ENCODE measurements at places on chromosomes 4 and X.

DNA sequence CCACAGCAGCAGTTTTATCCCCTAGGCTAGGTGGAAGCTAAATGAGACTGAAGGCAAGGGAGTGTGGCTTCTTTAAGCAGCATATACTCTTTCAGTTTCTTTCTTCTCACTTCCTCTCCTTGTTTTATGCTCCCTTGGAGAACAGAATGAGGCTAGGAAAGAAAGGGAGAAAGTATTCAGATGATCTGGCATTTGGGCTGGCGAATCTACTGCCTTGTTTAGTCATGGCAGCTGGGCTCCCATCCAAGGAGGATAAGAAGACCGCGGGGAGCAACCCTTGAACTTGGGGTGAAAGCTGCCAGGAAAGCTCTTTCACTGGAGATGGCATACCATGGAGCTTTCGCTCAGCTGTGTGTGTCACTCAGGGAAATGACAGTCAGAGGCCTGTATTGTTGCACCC lies 72.1 kb downstream of the ARHGEF38 start:
- no peak for DNase-seq

DNA sequence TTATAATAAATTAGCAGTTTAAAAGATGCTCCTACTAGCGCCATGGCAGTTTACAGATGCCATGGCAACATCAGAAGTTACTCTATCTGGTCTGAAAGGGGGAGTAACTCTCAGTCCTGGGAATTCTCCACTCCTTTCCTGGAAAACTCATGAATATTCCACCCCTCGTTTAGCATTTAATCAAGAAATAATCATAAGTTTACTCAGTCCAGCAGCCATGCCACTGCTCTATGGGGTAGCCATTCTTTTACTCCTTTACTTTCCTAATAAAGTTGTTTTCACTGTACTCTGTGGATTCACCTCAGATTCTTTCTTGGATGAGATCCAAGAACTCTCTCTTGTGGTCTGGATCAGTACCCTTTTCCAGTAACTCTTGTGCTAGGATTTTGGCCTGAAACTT lies 52.3 kb downstream of the GUCY1B1 start:
- no peak for DNase-seq

DNA sequence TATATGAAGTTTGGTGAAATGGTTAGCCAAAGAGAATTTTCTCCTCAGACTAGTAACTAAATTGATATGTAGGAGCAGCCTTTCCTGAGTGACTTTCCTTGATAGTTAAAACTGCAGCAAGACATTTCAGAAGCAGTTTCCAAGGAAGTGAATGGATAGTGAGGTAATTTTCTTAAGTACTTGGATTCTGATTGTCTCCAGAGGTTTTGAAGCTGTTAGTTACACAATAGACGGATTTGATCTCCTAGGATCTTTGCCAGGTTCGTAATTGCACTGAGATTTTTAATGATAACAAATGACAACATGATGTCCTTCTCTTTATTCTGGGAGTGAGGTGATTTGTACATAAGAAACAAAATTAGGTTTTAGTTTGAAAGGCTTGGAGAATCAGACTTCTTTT lies 29.2 kb downstream of the PRRG1 start:
- DNase-seq: no peak

DNA sequence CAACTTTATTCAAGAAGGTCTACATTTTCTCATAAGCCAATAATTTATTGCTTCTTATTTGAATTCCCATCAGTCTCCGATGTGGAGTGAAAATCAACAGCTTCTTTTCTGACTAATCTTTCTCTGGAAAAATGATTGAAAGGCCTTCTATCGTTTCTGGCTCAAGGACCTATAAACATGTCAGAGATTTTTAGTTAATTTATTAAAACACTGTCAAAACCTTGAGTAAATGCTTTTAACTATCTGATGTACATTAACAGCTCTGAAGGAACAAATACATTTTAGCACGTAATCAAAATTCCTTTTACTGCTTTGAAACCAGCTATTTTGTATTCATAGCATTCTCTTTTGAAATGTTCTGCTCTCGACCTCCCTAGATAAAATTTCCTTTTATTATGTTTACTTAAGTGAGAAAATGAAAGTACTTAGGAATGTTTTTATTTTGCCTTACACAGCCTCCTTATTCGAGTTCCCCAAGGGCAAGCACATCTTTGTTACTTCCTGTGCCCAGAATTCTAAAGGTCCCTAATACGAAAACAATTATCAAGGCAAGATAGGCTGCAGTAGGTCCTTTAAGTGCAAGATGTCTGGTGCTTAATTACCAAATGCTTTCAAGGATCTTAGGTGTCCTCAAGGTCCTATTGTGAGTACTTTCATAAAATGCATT lies 3.1 kb upstream of the ZFX start:
- no peak for DNase-seq

DNA sequence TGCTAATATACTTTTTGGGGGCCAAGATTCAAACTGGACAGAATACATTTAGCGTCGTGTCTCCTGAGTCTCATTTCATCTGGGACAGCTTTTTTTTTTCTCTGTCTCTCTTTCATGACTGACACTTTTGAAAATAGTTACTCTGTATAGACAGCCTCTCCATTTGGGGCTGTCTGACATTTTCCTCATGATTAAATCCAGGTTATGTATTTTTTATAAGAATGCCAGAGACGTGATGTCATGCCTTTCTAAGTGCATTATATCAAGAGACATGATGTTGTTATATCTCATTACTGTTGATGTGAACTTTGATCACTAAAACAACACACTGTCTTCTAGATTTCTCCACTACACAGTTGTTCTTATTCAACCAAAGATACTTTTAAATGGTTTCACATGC lies 199.0 kb downstream of the BANK1 start:
- no peak for DNase-seq

DNA sequence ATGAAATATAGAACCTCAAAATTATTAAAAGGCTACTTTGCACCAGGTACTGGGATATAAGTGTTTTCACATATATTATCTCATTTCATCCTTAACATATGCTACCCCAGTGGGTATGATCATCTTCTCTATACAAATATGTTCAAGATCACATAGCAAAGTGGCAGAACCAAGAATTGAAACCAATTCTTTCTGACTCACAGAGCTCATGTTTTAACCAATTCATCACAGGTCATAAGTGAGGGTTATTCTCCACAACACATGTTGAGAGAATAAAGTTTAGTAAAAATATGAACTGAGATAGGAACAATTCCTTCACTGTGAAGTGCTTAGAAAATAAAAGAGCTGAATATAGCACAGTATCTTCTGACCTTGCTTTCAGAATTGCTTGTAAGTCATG lies 442.9 kb upstream of the RASGEF1B start:
- DNase-seq: no peak

- peak; percentile 14 for DNase-seq
These were observed 249.1 kb upstream of the BMP3 start for GRCh38 chr4:80781431-80781830.

- no peak for DNase-seq
These were observed 99.6 kb downstream of the GUCY2F start for GRCh38 chrX:109382332-109382731.

Data from kidney epithelial cell (primary cell).